ENCODE measurements at places on chromosomes 11 and 22.

DNA sequence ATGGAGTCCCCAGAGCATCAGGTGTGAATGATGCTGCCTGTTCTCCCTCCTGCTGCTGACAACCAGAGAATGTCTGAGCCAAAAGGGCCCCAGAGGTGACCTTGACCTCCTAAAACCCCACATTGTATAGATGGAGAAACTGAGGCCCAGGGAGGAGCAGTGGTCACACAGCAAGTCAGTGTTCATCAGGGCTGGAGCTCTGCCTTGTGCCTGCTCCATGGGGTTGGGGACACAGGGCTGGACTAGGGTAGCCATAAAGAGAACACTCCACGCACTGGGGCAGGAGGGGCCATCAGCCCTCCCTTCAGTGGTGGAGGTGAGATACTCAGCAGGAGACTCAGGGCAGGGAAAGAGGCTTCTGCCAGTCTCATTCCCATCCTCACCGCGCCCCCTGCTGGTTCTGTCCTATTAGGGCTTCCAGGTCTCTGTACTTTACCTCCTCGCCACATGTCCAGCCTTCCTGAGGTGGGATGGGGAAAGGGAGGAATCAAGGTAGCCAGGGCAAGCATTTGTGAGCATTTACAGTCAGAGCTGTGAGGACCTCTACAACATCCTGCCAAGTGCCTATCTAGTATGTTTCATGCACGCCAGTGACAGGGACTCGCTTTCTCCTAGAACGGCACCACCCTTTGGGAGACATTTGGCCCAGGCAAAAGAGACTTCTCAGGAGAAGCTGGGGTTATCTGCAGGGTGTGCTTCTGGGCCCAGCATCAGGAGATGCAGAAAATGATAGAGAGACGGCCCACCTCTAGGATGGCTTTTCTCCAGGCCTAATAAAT, 43.2 kb downstream of the NEU3 start:
- no peak for DNase-seq

GRCh38 chr11:61826930-61827570, 1.1 kb upstream of the FADS2 start:
- DNase-seq, result no peak

DNA sequence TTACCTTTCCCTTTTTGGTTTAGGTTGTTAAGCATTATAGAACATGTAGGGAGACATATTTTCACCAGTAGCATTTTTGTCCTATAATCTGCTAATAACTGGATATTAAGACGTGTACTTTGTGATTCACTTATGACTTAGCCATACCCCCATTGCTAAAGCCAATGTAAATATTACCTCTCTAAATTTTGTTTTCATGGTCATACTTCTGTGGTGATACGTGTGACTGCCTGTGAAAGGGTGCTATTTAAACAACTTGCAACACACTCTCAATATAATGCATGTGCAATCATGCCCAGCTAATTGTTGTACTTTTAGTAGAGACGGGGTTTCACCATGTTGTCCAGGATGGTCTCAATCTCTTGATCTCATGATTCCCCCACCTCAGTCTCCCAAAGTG, 36.2 kb upstream of the PAK1 start:
- no peak for DNase-seq

DNA sequence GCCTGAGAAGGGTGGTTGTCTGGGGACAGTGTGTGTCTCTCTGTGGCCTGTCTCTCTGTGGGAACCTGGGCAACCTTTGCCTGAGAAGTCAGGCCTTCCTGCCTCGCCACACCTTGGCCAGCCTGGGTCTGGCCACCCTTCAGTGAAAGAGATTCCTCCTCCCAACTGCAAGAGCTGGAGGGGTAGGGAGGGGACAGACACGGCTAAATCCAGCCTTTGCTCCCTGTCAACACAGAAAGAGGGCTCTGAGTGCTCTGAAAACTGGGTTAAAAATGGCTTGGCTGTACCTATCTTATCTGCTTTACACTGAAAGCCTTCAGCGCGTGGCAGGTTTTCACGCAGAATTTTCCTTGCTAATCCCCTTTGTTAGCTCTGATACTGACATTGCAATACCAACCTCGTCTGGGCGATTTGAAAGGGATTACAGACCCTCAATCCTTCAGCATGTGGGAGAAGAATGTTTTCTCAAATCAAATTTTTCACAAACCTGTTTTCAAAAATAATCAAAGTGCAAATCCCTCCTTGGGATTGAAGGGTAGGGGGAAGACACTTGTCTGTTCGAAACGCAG, 163.7 kb downstream of the DSCAML1 start:
- DNase-seq, result no peak

- DNase-seq, result no peak
These were observed 40.7 kb downstream of the ZNF202 start for GRCh38 chr11:123700772-123701171.

DNA sequence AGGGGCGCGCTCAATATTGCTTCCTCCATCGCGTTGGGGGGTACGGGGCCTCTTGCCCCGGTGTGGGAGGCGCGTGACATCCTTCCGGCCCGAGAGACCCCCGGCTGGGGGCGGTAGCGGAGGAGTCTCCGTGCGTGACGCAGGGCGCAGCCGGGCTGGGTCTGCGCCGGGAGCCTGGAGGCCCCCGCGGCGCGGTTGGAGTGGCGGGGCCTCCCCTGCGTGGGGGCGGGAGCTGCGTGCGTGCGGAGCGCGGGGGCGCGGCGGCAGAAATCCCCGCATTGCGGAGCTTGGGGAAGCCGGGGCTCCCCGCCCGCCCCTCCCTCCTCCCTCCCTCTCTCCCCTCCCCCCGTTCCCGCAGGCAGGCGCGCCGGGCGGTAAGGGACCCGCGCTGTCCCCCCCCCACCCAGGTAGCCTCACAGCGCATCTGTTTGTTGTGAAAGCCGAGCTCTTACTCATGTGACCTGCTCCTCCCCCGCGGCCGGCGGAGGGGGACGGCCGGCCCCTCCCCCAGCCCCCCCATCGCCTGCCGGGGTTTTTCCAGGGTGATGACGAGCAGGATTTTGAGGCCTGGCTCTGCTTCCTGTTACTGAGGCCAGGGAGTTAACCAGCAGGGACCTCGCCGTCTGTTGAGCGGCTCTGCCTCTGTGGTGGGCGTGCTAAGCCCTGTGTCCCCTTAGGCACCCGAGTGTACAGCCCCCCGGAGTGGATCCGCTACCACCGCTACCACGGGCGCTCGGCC, 1.6 kb downstream of the PIM3 start:
- DNase-seq, result peak; percentile 82

DNA sequence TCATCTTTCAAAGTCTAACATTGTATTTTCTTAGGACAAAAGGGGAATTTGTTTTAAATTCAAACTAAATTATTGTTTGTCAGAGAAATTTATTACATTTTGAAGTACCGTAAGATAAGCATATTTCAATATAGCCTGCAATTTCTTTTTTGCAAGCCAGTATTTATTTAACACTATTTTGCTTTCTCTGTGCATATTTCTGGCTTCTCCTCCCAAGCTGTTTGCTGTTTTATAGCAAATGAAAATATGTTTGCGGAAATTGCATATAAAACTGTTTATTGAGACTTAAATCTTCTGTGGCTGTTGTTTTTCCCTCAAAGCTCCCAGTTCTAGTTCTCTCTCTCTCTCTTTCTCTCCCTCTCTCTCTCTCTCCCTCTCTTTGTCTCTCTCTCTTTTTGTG, 866.8 kb downstream of the FAM181B start:
- DNase-seq, result no peak

DNA sequence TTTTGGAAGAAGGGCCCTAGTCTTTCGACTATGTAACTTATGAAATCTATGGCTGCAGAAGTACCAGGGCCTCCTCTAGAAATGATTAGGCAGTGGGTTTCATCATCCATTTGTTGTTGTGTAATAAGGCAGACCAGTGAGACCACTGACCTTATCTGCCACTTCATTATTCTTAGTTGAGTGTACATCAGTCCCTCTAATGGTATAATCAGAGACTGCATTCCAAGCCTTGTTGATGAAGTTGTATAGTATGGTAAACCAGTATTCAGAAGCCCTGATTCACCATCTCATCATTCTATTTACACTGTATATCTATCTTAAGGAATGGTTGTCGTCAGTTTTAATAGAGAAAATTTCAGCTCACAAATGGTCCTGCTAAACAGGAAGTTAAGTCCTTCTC, 32.2 kb upstream of the GRIA4 start:
- DNase-seq, result no peak

DNA sequence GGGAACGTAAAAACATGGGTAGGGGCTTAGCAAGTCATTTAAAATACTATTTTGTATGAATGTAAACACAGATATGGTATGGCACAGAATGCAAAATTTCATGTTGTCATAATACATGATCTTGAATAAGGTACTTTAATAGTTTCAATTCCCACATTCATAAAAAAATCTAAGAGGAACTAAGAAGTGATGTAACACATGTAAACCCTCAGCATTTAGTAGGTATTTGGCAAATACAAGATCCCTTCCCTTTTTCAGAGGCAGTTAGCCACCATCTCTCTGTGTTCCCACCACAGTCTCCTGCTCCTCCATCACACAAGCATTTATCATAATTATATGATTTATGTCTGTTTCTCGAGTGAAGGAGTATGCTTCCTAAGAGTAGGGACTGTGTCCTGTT, 251.8 kb downstream of the TENM4 start:
- DNase-seq, result no peak

GRCh38 chr22:46300491-46300890, 3.8 kb downstream of the GTSE1 start:
- no peak for DNase-seq

DNA sequence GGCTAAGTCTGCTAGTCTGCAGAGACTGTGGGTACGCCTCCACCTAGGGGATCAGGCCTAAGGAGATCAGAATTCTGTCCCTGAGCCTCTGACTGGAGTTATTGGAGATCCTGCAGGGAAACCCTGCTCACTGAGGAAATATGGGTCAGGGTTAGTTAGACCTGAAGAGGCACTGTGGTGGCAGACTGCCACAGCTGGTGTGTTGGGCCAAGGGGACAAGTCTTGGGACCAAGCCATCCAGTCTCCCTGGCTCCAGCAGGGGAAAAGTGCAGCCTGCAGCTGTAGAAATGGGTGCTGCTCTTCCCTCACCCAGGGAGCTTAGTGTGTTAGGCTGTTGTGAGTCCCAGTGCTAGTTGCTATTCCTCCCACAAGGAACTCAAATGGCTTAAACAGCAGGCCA, 334.8 kb upstream of the LARGE1 start:
- DNase-seq, result no peak

DNA sequence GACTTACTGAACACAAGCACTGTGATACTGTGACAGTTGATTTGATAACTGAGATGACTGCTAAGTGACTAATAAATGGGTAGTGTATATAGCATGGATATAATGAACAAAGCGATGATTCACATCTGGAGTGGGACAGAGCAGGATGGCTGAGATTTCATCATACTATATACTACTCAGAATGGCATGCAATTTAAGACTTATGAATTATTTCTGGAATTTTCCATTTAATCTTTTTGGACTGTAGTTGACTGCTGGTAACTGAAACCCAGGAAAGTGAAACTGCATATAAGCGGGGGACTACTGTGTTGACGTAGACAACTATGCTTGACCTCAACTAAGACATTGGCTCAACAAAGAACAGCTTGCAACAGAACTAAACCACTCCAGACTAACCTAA, 20.0 kb upstream of the NUCB2 start:
- DNase-seq, result no peak

- no peak for DNase-seq
These were observed 146.4 kb downstream of the CHST1 start for GRCh38 chr11:45518833-45519535.

GRCh38 chr11:20137637-20138036, 22.6 kb downstream of the DBX1 start:
- DNase-seq, result no peak

DNA sequence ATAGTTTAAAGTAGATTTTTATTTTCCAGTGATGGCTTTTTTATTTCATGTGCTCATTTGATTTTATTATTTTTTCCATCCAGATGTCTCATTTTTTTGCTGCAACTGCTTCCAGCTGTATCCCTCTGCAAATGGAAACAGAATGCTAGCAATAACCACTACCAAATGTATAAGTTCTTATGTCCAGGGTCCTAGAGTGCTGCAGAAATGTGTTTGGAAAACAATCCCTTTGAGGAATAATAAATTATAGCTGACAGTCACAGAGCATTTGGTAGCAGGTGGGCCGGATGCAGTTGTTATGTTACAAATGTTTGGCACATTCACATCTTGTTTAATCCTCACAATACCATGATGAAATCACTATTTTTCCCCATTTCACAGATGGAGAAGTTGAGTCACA, 300.7 kb upstream of the PDGFD start:
- DNase-seq, result no peak

GRCh38 chr11:36316049-36316448, 20.0 kb downstream of the PRR5L start:
- DNase-seq, result no peak

DNA sequence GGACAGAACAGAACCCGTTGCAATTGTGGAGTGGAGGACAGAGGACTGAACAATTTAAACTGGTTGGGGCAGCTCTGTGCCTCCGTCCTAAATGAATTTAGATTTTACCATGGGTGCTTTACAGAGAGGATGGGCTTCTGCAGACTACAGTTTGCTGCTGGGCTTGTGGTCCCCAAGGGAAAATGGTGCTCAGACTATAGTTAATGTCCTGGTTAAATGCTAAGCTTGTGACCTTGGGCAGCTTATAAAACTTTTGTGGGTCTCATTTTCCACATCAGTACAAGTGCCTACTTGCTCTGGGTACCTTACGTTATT, 355.2 kb upstream of the NARS2 start:
- no peak for DNase-seq

DNA sequence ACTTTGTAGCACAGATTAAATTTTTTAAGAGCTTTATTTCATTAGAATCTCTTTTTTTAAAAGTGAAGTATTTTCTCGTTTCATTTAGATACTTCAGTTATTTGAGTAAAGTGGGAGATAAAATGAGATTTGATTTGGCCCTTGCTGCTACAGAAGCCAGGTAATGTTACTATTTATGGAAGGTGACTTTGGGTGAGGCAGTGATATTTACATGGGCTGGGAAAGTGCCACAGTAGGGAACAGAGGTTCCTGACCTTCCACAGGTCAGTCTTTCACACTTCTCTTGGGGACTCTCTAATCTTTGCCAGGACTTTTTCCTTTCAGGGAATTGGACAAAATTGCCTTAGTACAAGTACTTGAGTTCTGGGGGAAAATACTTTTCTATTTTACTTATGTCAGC, 20.4 kb downstream of the CTR9 start:
- DNase-seq, result no peak

DNA sequence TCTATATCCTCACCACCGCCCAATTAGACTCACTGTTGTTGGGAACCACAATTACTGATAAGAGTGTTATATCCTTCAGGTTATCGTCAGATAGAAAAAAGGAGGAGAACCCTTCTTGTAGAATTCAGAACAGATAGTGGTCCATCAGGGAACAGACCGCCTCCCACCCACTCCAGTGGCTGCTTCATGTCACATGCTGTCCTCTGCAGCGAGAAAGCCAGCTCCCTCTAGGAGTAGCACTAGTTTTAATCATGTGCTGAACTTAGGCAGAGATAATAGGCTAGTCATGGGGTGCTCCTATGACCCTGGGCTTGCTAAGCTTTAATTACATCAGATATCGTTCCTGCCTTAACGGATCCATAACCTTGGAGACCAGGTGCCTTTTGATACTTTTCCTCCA, 51.5 kb upstream of the RAB1B start:
- no peak for DNase-seq
